ENCODE measurements at places on chromosomes 7 and 10.

GRCh38 chr7:134639683-134640279, 6.9 kb upstream of the BPGM start:
- no peak for DNase-seq

DNA sequence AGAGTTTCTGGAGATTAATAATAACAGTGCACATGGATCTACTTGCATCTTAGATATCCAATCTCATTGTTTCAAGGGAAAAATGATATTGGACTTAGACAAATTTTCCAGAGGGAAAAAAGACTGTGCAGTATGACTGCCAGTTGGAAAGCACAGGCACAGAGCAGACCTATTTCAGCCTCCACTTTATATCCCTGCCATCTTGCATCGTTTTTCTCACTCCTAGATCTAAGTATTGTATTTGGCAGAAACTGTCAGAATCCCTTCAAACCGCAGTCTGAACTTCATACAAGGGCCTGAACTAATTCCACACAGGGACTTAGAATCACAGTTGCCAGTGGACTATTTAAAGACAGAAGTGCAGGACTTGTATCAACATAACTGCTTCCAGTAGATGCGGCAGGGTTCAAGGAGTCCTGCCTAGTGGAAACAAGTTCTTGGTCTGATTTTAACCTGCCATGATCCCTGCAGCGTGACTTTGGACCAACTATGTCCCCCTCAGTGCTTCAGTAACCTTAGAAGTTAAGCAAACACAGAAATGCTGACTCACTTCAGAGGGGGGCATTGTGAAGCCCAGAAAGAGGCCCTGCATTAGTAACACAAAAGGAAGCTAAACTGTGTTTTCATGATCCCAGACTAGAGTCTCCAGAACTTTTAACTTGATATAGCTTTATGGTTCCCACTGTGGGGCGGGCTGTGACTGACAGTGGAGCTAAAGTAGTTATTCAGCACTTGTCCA, 95.7 kb upstream of the PALS2 start:
- no peak for DNase-seq

GRCh38 chr10:119139464-119140067, 25.9 kb downstream of the SFXN4 start:
- DNase-seq = no peak

DNA sequence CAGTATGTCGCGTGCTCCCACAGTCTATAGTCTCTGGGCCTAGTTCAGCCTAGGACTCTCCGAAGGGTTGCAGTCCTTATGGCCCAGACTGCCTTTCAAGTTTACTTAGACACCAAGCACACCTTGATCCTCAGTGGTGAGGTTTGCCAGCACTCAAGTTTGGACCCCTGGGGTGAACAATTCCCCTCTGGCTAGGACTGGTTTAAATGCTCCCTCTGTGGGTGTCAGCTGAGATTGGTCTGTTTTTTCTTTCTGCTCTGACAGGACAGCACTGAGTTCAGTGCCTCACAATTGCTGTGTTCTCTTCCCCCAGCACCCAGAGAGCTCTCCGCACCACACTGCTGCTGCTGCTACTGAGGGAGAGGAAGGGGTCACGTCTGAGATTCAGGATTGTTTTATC, 31.9 kb upstream of the AGR3 start:
- DNase-seq = no peak

DNA sequence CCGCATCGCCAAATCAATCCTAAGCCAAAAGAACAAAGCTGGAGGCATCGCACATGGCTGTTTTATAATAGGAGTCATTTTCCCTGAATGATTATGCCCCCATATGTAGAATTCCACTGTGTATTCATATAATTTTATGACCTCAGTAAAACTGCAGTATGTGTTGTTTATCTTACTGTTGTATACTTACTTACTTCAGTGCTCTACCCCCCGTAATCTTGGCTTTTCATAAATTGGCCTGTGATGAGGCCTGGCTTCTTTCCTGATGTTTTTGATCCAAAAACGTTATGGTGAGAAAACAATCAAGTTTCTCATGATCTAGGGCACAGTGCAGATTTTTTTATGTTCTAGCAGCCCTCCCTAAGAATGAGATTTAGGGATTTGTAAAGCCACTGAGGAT, 306.4 kb upstream of the FZD1 start:
- no peak for DNase-seq

Data from stimulated activated CD8-positive, alpha-beta memory T cell treated with anti-CD3 and anti-CD28 coated beads, Interleukin-15, amount 100 ng/mL, for 24 hours (primary cell).